Skeletal muscle cell (primary cell): ENCODE measurements at places on chromosomes 2 and 18.

DNA sequence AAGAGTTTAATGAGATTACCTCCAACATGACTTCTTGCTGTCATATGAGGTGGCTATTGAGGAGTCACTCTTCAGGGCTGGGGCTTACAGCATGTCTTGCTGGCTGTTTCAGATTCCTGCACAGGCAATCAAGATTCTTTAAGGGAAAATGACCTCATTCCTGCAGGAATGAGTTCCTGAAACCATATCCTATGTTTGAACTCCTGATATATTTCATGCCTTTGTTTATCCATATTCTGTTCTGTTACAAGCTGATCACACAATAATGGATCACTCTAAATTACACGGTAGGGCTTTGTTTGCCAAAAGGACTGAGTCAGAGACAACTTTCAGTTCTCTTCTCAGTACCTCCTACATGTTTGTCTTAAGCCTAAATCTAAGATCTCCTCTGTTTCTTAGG, 879.8 kb upstream of the PIK3C3 start:
- peak; percentile 63 for DNase-seq

DNA sequence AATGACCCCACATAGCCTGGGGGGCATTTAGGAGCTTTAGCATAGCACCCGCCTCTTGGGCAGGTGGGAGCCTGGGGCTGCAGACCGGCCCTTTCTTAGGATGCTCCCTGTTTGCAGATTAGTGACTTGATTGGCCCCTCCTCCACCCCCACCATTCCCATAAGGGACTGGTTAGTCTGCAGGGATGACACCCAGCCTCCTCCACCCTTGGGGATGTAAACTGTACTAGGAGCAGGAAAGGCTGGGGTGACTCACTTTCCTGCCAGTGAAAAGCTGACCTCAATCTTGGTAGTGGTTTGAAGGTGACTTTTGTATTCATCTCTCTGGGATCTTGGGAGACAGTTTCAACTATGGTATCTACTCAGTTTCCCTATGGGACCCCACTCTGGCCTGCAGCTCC, 24.2 kb downstream of the CTIF start:
- DNase-seq: peak; percentile 47

DNA sequence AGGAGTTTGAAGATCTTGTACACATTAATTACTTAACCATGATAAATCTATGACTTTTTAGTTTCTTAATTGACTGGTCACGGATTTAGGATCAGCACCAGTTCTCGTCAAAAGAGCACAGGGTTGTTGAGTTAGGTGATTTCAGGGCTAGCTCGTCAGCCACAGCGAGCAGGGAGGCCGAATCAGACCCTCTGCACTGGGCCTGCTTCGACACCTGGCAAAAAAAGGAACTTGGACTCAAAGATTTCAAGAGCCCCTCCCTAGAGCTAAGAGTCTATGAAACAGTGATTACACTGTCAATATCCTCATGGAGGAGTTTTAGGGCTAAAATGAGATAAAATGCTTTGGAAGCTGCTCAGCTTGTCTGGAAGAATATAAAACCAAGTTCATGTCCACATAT, 4.6 kb upstream of the SERTAD2 start:
- no peak for DNase-seq

DNA sequence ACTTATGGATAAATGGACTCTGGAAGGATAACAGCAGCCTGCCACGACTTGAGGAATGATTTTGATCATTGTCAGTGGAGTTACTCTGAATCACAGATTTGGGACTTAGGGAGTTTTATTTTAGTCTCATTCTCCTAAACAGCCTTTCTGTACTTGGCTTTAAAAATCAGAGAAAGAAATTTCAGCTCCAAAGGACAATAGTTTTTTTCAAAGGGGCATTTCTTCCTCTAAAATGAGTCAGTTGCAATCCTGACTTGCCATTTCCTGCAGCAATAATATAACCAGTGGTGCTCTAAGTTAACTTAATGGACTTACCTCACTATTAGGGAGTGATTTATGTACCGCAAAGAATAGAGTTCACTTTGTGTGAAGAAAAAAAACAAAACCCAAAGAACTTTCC, 35.1 kb upstream of the MTX2 start:
- DNase-seq: no peak

- no peak for DNase-seq
These were observed 22.3 kb downstream of the COL4A3 start for GRCh38 chr2:227186751-227187150.

GRCh38 chr2:174222154-174222553, 26.2 kb downstream of the OLA1 start:
- DNase-seq: no peak
